ENCODE measurements at places on chromosomes 4 and X.

DNA sequence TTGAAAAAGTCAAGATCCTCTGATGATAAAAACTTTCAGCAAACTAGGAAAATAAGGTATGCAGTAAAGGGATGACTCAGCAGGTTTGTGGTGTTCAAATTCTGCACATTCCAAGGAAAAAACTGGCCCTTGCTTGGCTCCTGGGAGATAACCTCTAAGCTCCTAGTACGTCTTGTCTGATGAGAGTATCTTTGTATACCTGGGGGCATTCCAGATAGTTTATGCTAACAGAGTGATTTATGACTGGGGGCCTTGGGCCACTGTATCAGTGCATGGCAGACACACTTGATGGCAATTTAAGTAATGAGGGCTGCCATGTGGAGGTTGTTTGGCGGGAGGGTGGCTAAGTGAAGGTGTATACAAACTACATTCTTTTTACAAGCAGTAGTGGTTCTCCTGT, 56.9 kb downstream of the NSG1 start:
- no peak for DNase-seq

DNA sequence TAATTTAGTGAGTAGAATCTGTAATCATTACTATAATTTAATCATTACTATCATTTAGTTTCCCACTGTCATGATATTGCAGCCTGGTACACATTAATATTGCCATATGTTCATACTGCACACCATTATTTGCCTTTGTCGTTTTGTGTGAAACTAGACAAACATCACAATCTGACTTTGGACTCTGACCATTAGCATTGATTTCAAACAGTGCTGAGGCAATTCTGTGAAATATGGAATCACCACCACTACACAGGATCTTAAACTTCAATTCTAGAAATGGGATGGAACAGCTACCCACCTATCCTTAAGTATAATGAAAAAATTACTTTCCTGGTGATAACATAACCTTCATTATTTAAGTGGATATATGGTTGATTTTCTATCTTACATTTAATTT, 98.3 kb downstream of the SORBS2 start:
- DNase-seq: no peak

GRCh38 chr4:15690020-15690809, 8.6 kb downstream of the FAM200B start:
- no peak for DNase-seq

GRCh38 chrX:11533199-11533651, 132.5 kb downstream of the ARHGAP6 start:
- no peak for DNase-seq

- DNase-seq: no peak
Measured at GRCh38 chr4:41431276-41431675, 106.7 kb upstream of the LIMCH1 start.

DNA sequence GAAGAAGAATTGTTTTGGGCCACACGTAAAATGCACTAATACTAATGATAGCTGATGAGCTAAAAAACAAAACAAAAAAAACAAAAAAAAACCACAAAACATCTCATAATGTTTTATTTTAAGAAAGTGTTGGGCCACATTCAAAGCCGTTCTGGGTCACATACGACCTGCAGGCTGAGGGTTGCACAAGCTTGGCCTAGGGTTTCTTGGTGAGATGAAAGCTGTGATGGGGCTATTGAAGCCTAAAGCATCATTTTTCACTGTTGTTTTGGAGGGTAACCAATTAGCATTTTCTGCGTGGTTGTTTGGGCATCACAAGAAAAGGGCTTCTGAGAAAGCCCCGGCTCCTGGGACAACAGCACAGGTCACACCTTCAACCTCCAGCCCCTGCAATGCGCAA, 42.5 kb upstream of the ZNF157 start:
- DNase-seq: no peak

- DNase-seq: no peak
Measured at GRCh38 chrX:9586992-9587392, 122.1 kb downstream of the TBL1X start.

DNA sequence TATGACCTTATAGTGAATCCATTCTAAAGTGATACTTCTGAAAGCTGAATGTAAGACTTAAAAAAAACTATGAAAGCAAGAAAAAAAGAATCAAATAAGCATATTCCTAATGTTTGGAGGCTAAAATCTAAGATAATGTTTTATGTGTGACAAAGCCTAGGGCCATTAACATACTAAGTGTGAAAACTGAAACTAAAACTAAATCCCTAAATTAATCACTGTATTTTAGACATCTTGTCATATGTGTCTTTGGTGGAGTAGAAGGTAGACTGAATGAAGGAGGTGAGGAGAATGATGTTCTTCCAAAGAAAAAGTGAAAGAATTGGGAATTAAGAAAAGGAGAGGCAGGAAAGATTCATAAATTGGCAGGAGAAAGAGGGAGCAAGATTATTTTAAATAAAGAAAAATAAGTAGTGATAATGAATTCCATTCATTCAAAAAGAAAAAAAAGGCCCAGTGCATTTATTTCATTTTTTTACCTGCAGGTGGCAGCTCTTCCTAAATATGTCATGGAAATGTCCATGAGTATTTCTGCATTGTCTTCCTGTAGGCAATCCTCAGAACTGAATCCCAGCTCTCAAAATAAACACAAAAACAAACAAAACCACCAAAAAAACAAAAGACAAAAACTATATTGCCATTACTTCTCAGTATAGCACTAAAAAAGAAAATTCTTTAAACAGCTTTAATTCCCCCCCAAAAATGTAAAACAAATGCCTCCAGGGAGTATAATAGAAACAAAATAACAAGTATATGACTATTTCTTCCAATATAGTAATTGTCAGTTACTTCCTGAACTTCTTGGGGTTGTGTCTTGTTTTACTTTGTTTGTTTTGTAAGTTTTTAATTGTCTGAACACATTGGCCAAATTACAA, 17.0 kb upstream of the AP1AR start:
- DNase-seq: no peak

- DNase-seq: no peak
Measured at GRCh38 chr4:71913275-71913674, 118.5 kb upstream of the NPFFR2 start.

DNA sequence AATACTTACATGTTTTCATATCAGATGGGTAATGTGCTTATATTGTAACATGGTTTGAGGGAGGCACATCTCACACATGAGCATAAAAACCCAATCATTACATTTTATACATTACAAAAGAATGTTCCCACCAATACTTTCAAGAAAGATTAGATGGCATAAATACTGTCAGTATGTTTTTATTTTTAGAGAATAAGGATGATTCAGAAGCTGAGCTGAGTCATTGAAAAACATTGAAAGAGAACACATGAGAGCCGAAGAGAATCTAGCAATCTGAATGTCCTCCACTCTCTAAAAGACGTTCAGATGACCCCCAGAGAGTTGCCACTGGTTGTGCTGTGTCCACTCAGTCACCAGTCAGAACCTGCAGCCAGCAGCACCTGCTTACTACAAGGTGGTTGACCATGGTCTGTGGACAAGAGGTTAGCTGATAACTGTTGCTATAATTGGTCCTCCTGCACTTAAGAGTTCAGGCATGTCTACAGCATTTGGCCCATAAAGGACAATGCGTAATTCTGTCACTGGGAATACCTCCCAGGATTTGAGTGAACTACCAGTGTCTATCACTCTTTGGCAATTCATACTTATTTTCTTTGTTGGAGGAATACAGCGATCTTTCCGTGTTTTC, 382.2 kb upstream of the IGFBP7 start:
- DNase-seq: no peak

DNA sequence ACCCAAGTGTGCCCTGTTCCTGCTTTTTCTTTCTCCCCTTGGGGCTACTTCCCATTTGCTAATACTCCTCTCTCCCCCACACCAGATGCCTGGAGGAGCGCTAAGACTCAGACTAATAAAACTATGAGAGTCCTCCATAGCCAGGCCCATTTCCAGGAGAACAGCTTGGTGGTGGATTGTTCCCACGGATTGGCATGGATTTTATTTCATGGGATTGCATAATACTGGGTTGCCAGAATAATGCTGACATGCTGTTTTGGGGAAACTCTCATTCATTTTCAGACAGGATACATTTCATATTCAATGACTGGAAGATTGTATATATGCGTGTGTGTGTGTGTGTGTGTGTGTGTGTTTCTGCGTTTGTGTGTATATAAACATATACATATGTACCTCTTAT, 447.5 kb upstream of the PITX2 start:
- DNase-seq: no peak

DNA sequence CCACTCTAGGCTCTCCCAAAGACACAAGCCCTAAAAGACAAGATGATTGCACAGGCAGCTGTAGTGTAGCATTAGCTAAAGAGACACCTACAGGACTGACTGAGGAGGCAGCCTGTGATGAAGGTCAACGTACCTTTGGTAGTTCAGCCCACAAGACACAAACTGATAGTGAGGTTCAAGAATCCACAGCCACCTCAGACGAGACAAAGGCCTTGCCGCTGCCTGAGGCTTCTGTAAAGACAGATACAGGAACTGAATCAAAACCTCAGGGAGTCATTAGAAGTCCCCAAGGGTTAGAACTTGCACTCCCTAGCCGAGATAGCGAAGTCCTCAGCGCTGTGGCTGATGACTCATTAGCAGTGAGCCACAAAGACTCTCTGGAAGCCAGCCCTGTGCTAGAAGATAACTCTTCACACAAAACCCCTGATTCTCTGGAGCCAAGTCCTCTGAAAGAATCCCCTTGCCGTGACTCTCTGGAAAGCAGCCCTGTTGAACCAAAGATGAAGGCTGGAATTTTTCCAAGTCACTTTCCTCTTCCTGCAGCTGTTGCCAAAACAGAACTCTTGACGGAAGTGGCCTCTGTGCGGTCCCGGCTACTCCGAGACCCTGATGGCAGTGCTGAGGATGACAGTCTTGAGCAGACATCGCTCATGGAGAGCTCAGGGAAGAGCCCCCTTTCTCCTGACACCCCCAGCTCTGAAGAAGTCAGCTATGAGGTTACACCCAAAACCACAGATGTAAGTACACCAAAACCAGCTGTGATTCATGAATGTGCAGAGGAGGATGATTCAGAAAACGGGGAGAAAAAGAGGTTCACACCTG, 306.3 kb downstream of the ANK2 start:
- peak; percentile 47 for DNase-seq

DNA sequence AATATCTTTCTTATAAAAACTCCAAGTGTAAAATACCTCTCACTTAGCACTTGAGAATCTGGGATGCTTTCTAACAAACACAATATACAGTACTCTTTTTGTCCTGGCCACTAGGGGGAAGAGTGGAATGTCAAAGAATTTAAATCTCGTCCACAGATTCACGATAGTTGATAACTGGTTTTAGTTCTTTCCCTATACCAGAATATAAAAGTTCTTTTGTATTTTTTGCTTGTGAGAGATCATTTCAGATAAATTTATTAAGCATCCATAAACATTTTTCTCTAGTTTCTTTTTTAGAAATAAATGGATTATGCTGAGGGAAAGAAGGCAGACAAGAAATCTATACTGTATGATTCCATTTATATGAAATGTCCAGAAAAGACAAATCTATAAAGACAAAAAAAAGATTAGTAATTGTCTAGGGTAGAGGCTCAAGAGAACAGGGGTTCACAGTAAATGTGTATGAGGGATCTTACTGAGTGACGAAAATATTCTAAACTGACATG, 50.4 kb downstream of the MGARP start:
- no peak for DNase-seq

- DNase-seq: no peak
Measured at GRCh38 chr4:4871242-4871572, 11.7 kb downstream of the MSX1 start.

- DNase-seq: no peak
Measured at GRCh38 chr4:94660614-94661013, 97.1 kb upstream of the BMPR1B start.

DNA sequence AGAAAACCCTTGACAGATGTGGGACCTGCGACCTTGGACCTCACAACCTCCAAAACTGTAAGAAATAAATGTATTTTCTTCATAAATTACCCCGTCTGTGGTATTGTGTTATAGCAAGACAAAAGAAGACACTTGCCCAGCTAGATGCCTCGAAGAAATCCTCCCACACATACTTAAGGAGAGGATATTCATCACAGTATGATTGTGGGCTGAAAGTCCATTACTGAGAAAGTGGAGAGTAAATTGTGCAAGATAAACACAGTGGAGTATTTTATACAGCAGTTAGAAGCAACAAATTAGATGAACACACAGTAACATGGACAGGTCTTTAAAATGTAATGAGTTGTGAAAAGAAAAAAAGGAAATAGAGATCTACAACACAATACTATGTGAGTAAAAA, 25.8 kb upstream of the PLA2G12A start:
- DNase-seq: no peak

GRCh38 chr4:166049036-166049435, 176.0 kb downstream of the TLL1 start:
- no peak for DNase-seq

DNA sequence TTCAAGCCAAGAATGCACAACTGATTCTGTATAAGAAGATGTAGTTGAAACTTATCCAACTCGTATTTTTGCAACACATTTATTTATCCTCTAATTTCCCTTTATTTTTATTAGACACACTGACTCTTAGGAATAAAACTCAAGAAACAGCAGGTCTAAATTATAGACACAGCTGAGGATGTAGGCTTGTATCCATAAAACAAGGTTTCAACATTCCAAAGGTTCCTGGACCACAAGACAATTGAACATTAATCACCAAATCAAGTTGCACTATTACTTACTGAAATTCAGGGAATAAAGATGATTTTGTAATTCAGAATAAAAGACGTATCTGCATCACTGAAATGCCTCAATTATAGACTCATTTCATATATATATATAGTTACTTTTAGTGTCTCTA, 683.5 kb upstream of the GRIA3 start:
- no peak for DNase-seq

DNA sequence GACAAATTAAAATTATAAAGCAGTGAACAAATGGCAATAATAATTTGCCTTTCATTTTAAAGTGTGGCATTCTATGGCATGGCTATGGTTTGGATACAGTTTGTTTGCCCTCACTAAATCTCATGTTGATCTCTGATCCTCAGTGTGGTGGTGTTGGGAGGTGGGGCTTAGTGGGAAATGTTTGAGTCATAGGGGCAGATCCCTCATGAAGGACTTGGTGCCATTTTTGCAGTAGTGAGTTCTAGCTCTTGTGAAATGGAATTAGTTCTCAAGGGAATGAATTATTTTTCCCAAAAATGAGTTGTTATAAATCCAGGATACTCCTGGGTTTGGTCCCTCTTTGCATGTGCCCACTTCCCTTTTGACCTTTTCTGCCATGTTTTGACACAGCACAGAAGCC, 181.4 kb downstream of the AMELX start:
- DNase-seq: no peak

DNA sequence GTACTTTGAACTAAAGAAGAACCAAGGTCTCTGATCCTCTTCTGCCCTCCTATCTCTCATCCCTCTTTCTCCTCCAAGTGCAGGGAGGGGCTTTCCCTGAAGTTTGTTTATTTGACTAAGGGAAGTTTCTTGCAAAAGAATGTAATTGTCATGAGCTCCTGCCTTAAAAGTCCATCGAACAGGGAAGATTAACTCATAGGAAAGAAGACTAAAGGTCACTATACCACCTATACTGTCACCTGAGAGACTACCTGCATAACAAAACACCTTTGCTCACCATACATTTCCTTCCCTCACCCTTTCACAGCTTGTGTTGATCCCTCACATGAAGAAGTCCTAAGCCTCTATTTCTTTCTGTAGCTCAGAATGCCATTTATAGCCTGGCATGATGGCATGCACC, 59.4 kb upstream of the C4orf54 start:
- no peak for DNase-seq

All from activated naive CD8-positive, alpha-beta T cell treated with anti-CD3 and anti-CD28 coated beads, Interleukin-2, amount 50 U/mL, for 16 hours (primary cell).